ENCODE measurements at places on chromosomes 1 and 21.
A peak's percentile ranks its signal among the peaks of the same experiment; 100 is the strongest.

DNA sequence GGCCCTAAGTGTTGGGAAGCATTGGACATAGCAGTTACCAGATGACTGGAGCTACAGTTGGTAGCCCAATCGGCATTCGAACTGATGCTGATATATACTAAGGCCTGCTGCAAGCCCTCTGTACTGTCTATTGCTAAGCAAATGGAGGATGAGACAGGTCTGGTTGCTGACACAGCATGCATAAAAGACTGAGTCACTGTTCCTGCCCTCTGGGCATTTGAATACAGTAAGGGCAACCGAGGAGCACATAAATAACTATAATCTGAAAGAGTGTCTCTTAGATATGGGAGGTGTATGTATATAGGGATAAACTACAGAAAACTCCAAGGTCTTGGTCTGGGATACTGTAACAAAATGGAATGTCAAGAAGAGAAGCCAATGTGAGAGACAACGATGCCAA lies 16.8 kb upstream of the MARK1 start:
- DNase-seq: no peak

GRCh38 chr1:200029822-200030152 lies 2.3 kb downstream of the NR5A2 start:
- no peak for DNase-seq

GRCh38 chr1:62796221-62796620 lies 12.3 kb downstream of the ATG4C start:
- no peak for DNase-seq

GRCh38 chr1:99331083-99331482 lies 66.8 kb downstream of the PLPPR4 start:
- no peak for DNase-seq

- DNase-seq: no peak
These were observed 14.5 kb downstream of the GNG12 start for GRCh38 chr1:67818725-67819301.

GRCh38 chr21:33552093-33552998 lies 9.5 kb downstream of the SON start:
- no peak for DNase-seq

DNA sequence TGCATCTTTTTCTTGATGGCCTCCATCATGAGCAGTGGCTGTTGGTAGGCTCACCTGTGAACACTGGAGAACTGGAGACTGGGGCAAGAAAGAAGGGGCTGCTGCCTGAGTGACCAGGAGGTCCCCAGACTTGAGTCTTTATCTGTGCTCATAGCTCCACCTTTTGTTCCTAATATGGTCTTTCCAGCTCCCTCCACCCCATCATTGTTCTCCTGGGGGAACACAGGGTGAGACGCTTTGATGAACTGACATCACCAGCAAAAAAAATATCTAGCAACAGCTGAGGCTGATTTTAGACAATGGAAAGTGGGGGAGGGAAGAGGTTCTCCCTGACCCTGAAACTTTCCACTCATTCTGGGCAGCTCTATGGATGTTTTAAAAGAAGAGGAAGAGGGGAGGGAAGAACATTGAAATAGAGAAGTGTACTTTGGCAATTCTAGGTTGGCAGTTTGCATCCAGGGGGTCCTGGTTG lies at the start of gene TPM3:
Gene TPM3, minus strand, starts transcription at position 111 of the 472 bp plus-strand sequence. Its CDS starts 82 bp downstream, at position 29.
- no peak for DNase-seq

- no peak for DNase-seq
These were observed 94.3 kb downstream of the VAV3 start for GRCh38 chr1:107870696-107871095.

DNA sequence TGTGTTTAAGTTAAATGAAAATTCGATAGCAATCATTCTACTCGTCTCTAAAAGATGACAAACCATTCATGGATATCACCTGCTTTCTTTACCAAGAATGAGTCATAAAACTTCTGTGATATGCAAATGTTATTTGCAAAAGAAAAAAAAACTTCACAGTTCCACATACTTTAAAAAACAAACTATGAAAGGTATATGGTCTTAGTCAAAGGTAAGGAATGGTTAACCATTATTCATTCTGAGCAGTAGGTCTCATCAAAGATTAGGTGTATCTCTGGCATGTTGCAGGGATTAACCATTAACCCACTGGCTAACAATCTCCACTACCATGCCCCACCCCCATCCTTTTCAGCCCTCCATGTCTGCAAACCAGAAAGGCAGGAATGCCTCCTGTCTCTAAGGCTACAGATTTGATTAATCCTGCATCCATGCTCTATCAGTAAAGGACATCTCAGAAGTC lies 44.4 kb downstream of the PTPN14 start:
- DNase-seq: no peak

- DNase-seq: no peak
These were observed 9.5 kb upstream of the RPTN start for GRCh38 chr1:152168535-152168868.

DNA sequence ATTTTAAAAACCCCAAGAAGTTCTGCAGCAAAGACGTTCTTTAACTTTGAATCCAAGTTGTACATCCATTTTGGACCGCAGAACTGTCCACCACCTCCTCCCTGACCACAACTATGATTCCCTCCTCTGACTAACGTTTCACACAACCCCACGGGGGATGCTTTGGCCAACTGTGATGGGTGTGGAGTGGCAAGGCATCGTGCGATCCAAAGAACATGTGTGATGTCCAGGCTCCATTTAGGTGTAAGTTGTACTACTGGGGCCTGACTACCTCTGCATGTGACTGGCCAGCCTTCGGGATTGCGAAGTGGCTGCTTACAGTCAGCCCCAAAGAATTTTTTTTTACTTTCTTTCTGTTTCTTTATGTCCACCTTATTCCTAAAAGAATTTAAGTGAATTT lies 6.7 kb downstream of the KCNJ15 start:
- DNase-seq: no peak

DNA sequence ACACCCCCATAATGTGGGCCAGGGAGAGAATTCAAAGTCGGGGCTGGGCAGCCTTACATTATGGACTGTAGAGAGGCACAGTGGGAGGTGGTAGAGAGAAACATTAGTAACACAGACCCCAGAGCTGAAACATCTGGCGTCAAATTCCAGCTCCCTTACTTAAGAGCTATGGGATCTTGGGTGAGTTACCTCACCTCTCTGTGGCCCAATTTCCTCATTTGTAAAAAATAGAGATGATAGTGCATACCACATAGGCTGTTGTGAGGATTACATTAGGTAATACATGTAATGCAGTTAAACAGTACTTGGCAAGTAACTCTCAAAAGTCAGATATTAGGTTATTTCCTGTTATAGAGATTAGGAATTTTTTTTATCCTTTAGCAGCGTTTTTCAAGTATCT lies 160.5 kb upstream of the KIAA0040 start:
- DNase-seq: no peak

DNA sequence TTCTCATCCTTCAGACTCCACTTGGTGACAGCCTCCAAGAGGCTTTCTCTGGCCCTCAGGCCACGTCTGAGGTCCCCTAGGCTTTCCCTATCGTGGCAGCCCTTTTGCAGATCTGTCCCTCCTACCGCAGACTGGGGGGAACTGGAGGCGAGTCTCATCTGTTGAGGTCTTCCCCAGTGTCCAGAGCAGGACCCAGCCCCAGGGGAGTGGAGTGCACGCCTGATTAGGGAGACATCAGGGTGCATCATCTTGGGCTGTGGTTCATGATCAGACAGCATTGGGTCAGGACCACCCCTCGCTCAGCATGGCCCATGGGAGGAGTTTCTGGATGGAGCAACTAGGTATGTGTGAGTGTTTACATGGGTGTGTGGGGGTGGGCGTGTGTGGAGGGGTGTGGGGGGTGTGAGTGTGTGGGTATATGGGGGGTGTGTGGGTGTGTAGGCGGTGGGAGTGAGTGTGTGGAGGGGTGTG lies 8.5 kb upstream of the MATN1 start:
- no peak for DNase-seq

DNA sequence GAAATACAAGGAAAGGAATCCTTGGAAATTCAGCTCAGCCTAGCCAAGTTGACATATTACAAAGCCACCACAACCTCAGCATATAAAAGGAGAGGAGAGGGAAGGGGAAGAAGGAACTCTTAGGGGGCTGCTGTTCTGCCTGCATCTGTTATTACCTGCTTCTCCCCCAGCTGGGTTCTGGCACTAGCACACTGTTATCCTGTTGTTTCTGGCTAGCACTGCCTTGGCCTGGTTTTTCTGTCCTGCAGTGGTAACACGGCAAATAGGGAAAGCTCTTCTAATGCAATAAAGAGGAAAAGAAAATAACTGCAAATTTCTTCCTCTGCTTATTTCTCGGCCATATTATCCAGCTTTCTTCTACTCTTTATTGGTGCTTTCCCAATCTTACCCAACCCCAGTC lies 16.5 kb upstream of the VCAM1 start:
- DNase-seq: no peak

- peak; percentile 96 for DNase-seq
These were observed at the start of gene LUZP1 for GRCh38 chr1:23168445-23169194. Gene LUZP1 (minus strand): TSS chr1:23168856.

- DNase-seq: no peak
These were observed 888.2 kb upstream of the CXADR start for GRCh38 chr21:16624479-16625118.

DNA sequence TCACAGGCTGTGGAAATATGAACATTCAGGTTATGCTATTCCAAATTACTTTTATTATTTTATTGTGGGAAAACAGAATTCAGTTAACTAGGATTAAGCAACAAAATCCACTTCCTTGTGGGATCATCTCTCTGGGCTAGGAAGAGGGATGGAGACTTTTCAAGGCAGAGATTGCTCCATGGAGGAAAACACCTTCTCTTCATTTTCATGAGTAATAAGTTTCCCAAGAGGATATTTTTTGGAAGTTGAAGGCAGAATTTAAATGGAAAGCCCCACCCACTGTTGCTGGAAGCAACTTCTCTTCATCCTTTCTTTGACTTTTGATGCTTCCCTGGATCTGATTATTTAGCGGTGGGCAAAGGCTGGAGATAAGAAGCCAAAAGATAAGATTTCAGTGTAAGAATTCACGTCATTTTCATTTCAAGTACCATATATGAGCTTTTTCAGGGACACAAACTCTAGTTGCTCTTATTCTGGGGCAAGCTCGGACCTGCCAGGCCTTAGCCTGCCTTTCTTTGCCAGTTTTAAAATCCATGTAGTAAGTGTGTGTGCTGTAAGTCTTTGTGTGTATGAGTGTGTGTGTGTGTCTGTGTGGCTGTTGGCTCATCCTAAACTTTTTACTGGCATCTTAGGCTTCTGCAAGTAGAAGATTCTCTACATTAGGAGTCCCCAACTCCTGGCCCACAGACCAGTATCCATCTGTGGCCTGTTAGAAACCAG lies 11.7 kb upstream of the IL24 start:
- DNase-seq: no peak

DNA sequence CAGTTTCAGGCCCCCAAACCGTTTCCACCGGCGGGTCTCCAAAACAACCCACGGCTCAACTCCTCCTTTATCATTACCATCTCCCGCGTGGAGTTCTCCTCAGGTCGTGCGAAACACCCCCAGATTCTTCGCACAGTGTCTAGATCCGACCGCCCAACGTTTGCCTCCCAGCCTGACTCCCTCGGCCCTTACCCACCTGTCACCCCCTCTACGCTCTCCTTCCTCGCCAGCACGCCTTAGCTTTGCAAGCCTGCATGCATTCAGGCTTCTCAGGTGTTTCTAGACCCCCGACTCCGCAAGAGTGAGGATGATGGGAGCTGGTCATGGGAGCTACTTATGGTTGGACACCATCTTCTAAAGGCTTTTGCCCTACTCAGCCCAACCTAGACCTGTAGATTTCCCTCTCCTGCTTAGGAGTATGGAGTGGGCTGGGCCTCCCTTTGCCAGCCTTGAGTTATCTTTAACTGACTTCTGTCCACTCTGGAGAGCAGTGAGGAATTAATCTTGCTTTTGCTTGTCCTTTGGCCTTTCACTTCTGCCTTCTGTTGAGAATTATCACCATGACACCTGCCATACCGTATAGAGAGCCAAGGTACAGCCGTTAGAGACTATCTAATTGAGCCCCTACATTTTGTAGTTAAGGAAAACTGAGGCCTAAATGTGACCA lies 865 bp downstream of the ATP5IF1 start:
- DNase-seq: no peak

DNA sequence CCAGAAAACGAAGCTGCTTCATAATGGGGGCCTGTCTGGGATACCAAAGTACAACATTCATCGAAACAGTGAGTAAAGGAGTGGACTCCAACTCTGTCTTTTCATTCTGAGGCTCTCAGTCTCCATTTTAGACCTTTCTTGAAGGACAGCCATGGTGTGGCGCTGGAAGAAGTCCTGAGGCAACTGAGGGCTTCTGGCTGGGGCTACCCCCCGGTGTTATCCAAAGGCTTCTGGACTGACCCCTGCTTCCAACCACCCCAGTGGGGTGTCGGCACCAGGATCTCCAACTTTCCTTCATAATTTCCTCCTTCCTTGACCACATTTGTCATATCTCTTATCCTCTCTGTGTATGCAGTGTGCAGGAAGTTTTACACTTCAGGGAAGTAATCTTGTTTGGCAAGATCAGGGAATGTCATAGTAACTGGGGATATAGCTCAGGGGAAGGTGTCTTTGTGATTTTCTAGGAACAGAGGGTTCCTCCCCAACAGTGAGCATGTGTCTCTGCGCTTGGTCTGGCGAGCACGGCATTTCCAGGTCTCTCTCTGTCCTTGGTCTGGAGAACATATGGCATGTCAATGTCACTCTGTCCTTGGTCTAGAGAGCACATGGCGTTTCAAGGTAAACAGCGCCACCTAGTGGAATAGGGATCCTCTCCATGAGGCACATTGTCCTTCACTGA lies 19.4 kb upstream of the BSDC1 start:
- DNase-seq: no peak

GRCh38 chr1:24071941-24072340 lies 40.0 kb downstream of the MYOM3 start:
- no peak for DNase-seq

DNA sequence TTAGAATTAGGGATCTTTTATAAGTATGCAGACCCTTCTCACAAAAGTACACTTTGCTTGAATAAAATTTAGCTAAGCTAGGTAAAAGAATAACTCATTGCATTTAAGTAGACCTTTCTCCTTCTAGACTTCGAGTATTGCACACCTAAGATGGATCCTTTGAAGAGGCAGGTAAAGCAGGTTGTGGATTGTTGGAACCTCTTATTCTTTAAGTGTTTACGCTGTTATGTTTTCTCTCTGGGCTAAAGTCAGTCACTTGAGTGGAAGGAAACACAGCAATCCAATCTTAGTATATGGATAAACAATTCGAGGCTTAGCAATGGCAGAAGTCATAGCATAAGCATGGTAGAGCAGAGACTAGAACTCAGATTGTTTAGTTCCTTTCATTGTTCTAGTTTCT lies 11.4 kb downstream of the MAGI3 start:
- DNase-seq: no peak
